ENCODE measurements at places on chromosomes 12 and 14. TPM values are rescaled to one million over a fixed set of nuclear protein-coding genes. Genes with fewer than 3 reads are reported as not detected.

GRCh38 chr12:4293299-4293965 lies 19.9 kb downstream of the CCND2 start:
- DNase-seq, result peak; percentile 30

DNA sequence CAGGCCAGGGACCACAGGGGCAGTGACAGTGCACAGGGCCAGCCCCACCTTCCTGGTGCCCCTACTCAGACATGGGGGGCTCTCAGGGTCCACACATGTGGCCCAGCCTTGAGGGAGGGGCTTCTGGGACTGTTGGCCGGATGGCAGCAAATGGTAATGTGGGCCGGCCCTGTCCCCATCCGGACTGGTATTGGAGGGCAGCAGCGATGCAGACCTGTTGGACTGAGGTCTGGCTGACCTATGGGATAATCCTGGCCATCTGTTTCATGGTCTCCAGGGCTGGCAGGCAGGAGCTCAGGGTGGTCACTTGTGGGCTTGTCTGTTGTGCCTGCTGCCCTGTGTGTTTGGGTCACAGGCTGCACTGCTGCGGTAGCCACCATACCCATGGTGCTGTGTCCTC lies 387.5 kb downstream of the TMEM121 start:
- DNase-seq, result no peak

MYF5 gene
- total RNA-seq, result not detected

LPAR5 gene
- not detected for total RNA-seq

DNA sequence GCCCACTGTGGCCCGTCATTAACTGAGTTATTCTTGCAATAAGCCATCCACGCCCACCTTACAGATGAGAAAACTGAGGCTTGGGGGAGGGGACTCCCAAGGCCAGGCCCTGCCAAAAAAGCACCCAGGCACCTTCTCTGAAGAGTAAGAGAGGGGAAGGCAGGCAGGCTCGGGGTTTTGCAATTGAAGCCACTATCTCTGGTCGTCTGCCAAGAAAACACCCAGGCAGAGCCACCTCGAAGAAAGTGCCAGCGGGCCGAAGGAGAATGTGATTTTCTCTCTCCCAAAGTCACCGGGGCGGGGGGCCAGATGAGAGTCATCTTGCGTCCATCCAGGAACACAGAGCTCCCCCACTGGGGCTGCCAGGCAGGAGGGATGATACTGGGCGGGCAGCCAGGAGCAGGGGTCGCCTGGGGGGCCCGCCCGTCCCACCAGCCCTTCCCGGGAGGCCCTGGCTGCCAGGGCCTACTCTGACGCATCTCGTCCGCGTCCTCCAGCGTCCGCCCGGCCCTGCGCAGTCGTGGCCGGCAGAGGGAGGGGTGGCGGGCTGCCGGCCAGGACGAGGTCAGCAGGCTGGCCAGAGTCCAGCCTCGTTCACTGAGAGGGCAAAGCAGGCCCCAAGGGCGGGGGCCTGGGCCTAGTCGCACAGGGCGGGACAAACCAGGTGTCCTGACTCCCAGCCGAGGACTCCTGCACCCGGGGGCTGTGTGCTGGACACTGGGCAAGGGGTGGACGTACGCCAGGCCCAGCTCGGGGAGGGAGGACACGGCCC lies 74.3 kb downstream of the RFLNA start:
- DNase-seq, result peak; percentile 67

PKP2 gene
- not detected for total RNA-seq

CCDC175 gene
- total RNA-seq, result not detected

DNA sequence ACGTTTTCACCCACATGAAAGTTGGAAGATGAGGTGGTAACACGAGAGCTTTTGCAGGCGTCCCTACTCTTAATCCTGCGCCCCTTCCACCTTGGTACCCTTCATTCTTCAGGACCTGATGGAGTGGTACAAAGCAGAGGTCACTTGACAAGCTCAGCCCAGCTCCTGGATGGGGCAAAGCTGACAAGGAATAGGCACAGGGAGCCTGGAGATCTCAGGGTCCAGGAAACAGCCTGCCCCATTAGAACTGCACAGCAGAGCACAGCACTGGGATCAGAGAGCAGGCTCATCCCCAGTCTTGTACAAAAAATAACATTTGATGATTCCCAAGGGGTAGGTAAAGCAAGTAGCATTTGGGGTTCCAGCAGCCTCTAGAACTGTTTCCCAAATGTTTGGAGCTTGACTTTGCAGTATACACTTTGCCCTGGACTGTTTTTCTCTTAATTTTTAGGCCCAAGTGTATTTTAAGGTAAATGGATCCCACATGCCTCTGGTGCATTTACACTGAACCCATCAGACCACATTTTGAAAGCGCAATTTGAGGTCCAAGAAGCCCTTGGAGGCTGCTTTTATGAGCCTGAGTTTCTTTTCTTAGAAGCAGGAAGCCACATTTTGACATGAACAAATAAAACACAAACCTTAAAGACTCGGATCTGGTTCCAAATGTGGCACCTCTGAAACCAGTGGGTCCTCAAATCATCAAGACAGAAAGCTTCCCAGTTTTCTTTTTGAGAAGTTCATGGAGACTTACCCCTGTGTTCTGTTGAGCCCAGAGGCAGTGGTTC lies 633 bp downstream of the TC2N start:
- no peak for DNase-seq

Measured in SK-MEL-5 (cell line).